Memory B cell (primary cell): ENCODE measurements at places on chromosomes 7 and 10.

- no peak for DNase-seq
Observed at GRCh38 chr10:3162533-3162932, 10.0 kb downstream of the PITRM1 start.

DNA sequence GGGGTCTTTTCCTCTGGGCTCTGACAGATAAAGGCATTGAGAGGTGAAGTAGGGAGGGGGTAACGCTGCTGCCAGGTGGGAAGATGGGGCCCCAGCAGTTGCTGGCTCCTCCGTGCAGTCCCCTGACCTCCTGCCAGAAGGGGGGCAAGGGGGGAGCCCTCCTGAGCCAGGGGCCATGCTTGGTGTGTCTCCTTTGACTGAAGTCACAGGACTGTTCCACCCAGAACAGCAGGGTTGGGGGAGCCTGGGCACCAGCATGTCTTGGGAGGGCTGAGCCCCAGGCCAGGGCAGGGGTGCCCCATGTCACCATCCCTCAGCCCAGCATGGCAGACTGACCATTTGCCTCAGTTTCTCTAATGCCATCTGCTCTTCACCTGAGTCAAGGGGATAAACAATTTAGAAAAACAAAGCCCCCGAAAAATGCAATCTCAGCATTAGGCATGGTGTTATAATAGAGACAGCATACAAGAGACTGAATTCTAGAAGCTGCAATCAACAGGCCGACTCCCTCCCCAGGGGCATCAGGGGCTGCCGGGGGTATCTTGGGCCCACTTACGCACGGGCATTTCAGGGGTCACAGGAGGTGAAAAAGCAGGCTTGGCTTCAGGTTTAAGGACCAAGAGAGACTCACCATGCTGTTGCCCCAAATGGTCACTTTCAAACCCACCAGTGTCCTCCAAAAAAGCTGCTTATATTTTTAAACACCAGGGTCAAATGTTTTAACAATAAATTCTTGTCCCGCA lies 108.6 kb upstream of the GPR26 start:
- no peak for DNase-seq

DNA sequence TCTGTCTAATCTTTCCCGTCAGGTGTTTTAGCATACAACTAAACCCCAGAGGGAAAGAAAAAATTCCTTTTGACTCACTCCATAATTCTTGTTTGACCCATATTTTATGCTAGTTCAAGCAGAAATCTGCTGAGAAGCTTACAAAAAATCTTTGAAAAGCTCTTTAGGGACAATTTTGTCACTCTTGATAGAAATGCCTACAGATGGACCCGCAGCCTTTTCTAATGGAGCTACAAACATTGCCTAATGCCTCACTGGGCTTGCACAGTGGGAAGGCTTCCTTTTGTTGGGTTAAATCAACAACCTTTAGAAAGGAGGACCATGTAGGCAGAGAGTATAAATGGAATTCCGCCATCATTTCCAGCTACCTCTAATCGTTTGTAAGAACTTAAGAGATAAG lies 344.5 kb downstream of the PCLO start:
- DNase-seq = no peak

DNA sequence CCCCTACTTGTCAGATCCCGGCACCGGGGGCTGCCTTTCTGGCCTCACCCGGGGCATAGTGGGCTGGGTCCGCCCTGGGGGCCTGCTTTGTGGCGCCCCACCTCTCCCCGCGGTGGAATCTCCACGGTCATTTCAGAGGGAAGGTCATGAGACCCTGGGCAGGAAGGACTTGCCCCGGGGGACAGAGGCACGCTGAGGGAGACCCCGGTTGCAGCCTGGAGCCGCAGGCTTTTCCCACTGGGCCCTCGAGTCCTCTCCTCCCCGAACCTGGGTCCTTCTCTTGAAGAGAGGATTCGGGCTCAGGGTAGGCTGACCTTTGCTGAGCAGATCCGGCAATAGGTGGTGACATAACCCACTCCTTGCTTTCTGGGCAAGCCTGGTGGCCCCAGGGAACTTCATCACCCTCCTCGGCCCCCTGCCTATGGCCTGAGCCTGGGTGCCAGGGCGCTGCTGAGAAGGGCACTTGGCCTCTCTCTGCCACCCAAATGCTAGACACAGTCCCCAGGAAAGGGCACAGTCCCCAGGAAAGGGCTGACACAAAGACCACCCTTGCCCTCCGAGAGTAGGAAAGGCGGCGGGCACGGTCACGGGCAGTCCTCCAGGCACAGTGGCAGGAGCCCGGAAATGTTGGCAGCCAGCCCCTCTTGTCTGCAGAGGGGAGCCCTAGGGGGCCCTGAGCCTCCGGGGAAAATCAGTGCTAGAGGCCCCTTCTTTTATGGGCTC lies 36.2 kb downstream of the FKBP6 start:
- no peak for DNase-seq

- no peak for DNase-seq
Observed at GRCh38 chr7:117047496-117047895, 94.2 kb downstream of the ST7 start.
